ENCODE measurements at places on chromosomes 2 and 18.

- no peak for DNase-seq
Measured at GRCh38 chr18:23541349-23542093, 38.2 kb downstream of the RMC1 start.

DNA sequence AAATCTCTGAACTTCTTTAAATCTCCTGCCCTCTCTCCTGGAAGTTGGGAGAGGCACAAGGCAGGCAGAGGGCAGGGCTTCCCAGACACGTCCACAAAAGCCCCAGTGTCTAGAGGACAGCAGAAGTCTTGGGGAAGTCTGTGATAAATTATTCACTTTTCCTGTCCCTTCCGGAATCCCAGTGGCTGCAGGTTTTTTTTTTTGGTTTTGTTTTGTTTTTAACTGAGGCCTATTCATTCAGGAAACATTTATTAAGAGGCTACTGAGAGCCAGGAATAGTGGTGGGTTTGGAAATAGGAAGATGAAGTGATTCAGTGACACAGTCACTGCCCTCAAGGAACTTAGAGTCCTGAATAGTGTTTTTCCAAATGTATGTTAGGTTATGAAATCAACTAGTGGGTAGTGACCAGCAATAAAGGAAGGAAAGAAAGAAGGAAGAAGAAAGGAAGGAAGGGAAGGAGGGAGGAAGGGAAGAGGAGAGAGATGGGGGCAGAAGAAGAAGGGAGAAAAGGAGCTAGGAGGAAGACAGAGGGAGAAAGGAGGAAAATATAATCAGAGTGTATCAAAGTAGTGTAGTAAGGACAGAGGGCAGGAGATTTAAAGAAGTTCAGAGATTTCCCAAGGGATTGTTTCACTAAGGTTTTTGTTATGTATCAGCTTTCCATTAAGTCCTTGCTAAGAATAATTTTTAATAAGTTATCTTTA is 98.9 kb upstream of the ZFP36L2 start:
- DNase-seq, result no peak

GRCh38 chr2:121398853-121399252 is 113.9 kb upstream of the TFCP2L1 start:
- DNase-seq, result no peak

- DNase-seq, result no peak
Measured at GRCh38 chr2:26193578-26194231, 20.8 kb downstream of the GAREM2 start.

DNA sequence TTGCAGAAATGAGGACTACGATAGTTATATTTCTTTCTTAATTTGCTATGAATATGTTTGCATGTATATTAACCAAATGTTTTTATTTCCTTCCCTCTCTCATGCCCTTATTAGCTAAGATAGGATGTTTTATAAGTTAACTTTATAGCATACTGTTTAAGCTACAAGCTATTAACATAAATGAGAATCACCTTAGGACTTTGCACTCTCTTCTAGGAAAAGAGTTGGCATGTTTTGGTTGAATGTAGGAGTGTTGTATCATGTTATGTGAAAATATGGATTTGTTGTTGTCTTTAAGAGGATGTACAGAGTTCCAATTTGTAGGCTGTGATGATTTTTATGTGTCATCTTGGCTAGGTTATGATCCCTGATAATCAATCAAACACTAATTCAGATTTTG is 467.4 kb upstream of the SETBP1 start:
- no peak for DNase-seq

GRCh38 chr2:121888189-121888557 is 132.7 kb downstream of the TSN start:
- DNase-seq, result no peak

DNA sequence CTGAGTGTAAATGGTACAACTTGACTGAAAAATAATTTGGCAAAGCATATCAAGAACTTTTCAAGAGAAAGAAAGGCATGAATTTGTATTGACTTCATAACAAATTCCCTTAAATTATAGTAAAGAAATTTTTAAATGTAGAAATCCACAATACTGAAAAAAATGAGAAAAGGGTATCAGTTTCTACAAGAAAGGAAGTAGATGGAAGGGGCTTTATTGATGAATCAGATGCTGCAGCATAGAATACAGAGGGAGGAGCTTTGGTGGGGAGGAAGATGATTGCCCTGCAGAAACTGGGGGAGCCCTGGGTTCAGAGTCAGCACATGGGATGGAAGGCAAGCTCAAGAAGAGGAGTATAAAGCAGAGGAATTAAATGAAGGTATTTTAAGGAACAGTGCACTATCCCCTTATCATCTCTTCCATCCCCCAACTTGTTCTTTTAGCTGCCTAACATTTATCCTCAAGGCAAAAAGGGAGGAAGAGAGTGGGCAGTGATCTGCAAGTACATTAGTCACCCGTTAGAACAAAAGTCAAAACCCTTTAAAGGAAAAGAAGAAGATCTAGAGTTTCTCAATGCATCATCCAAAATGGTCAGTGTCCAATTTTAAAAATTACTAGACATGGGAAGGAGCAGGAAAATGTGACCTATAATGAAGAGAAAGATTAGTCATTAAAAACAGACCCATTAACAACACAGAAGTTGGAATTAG is 77.7 kb downstream of the KCTD18 start:
- DNase-seq, result no peak

GRCh38 chr2:96912346-96913116 is 42.7 kb upstream of the SEMA4C start:
- no peak for DNase-seq

DNA sequence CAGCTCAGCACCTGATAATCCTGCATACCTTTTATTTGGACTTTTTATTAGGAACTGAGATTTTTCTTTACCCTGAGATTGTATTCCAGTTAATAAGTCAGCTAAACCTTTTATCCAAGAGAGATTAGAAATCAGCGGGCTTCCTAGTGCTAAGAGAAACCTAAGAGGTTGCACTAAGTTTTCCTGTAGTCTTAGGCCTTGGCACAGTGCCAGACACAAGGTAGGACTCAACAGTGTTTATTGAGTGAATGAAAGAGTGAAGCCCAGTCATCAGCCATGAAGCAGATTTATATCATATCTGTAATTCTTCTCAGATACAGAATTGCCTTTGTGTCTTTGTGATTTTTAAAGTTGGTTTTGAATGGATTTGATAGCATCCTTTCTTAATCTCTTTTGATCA is 13.6 kb downstream of the OTX1 start:
- DNase-seq, result no peak

DNA sequence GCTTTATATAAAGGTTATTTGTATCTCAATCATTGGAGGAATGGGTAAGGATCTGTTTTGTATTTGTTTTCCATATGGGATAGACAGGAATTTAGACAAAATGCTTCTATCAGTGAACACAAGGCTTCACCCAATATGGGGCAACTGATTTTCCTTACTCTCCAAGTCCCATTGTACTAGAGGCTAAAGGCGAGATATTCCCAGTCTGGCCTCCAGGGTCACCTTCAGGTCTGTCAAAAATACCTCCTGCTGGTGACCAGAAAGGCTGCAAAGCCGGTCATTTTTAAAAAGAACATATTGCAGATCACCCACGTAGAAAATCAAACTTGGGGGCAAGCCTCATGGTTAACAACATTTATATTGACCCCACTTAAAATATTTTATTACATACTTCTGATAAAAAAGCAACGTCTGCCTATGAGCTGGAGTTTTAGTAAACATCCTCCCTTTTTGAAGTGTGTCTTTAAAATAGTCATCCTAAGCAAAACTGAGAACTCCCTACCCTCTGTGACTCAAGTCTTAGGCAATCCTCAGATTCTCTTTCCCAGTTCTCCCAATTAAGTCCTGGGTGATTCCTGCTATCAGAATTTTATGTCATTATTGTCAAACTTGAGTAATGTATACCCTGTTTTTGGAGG is 276.6 kb downstream of the MREG start:
- DNase-seq, result no peak

DNA sequence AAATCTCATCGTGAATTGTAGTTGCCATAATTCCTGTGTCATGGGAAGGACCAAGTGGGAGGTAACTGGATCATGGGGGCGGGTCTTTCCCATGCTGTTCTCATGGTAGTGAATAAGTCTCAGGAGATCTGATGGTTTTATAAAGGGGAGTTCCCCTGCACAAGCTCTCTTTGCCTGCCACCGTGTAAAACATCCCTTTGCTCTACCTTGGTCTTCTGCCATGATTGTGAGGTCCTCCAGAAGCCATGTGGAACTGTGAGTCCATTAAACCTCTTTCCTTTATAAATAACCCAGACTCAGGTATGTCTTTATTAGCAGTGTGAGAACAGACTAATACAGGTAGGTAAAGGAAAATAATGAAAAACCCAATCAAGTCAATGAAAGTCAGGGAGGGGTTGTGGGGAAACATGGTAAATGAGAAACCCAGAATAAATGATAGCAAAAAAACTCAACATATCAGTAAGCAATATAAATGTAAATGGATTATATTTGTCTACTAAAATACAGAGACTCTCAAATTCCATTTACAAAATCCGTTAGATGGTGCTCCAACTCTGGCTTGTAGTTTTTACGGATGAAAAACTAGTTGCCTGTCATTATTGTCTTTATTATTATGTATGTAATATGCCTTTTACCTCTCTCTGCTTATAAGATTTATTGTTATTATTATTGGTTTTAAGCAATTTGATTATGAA is 98.9 kb upstream of the NDUFV2 start:
- DNase-seq, result no peak

DNA sequence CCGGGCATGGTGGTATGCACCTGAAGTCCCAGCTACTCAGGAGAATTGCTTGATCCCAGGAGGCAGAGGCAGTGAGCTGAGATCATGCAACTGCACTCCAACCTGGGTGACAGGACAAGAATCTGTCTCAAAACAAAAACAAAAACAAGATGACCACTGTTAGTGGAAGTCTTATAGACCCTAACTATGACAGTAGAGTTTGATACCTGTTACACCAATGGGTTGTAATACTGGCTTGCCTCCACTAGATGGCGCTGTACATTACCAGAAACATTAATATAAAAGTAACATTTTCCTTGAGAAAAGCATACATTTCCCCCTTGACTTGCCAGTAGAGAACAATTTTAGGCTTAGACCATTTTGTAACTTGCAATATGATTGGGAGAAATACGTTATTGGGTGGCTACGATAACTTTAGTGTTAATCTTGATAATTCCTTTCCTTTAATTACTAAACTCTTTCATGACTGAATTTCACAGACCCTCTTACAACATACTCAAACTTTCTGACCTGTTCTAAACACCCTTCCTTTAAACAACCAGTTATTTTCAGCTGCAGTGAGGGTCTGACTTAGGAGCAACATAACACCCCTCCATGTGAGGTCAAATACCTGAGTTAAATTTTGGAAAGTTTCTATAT is 19.5 kb downstream of the SLC25A52 start:
- no peak for DNase-seq
